AG04449 (cell line): ENCODE measurements at places on chromosomes 13 and 19.

DNA sequence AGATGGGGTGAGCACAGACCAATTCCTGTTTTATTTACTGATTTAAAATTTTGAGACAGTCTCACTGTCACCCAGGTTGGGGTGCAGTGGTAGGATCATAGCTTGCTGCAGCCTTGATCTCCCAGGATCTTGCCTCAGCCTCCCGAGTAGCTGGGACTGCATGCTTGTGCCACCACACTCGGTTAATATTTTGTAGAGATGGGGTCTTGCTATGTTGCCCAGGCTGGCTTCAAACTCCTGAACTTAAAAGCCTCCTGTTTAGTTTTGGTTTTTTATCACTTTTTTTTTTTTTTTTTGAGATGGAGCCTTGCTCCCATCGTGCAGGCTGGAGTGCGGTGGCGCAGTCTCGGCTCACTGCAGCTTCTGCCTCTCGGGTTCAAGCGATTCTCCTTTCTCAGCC is 4.7 kb downstream of the UBA52 start:
- no peak for DNase-seq

- no peak for DNase-seq
These were observed 370.7 kb downstream of the COG6 start for GRCh38 chr13:40026174-40026585.

- no peak for DNase-seq
These were observed 52.8 kb downstream of the TNFSF13B start for GRCh38 chr13:108322206-108322824.

- no peak for DNase-seq
These were observed 12.7 kb downstream of the EHD2 start for GRCh38 chr19:47725759-47726401.

DNA sequence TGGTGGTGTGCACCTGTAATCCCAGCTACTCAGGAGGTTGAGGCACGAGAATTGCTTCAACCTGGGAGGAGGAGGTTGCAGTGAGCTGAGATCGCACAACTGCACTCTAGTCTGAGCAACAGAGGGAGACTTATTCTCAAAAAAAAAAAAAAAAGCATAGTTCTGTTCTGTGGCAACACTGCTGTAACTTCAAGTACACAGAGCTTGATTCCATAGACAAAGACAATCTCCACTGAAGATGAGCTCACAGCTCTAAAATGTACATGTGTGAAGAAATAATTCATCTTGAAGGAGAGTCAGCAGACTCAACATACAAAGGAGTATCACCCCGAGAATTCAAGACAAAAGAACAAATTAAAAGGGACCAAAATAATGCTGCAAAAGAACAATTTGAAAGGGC is 47.8 kb downstream of the KCTD15 start:
- DNase-seq, result no peak

DNA sequence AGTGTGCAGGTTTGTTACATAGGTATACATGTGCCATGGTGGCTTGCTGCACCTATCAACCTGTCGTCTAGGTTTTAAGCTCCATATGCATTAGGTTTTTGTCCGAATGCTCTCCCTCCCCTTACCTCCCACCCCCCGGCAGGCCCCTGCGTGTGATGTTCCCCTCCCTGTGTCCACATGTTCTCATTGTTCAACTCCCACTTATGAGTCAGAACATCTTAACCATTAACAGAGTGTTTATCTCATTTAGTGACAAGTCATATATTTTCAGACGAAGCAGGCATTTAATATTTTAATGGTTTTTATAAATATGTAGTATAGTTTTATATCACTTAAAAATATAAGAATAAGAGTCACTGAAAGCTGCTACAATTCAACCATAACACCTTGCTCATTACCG is 780.5 kb upstream of the ARGLU1 start:
- DNase-seq, result no peak
